Stimulated activated CD4-positive, alpha-beta T cell treated with anti-CD3 and anti-CD28 coated beads, TNF-alpha, amount 100 ng/mL, for 4 hours (primary cell): ENCODE measurements at places on chromosomes 13 and 19.

GRCh38 chr13:73767191-73767741 is 366.9 kb downstream of the KLF12 start:
- DNase-seq: no peak

DNA sequence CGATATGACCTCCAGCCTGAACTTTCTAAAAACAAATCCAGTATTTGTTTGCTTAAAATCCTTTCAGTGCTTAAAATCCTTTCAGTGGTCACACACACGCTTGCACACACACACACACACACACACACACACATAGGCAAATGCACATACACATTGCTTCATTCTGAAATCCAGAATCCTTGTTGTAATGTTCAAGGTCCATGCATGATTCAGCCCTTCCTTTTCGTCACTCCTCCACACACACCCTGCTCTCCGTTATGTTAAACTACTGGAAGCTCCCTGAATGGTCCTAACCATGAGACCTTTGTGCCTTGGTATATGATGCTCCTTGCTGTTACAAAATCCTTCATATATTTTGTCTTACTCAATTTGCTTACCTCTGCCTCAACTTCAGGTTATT is 44.9 kb downstream of the SERTM1 start:
- DNase-seq: no peak

- DNase-seq: no peak
These were observed 11.7 kb upstream of the TRIM13 start for GRCh38 chr13:49985129-49985528.

GRCh38 chr19:33905937-33906577 is 109.4 kb downstream of the KCTD15 start:
- DNase-seq: no peak

GRCh38 chr19:35736913-35737886 is 5.1 kb downstream of the IGFLR1 start:
- no peak for DNase-seq

GRCh38 chr13:98826146-98826545 is 73.7 kb upstream of the SLC15A1 start:
- DNase-seq: no peak

DNA sequence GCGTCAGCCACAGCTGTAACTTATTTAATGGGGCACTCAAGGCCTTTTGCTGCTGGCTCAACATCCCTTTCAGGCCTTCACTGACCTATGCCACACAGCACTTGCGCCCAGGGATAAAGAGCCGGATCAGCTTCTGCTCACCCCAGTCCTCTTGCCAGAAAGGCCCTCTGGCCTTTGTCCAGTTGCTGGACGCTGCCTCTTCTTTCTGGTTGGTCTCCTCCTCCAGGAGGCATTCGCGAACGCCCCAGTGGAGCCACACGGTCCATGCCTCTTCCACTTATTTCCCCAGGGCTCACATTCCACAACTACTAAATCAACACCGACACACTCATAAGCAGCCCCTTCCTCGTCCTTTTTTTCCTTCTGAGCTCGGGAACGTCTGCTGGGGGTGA is 3.7 kb upstream of the ZNF329 start:
- no peak for DNase-seq

GRCh38 chr19:7559102-7559501 is 23.6 kb downstream of the PNPLA6 start:
- no peak for DNase-seq

DNA sequence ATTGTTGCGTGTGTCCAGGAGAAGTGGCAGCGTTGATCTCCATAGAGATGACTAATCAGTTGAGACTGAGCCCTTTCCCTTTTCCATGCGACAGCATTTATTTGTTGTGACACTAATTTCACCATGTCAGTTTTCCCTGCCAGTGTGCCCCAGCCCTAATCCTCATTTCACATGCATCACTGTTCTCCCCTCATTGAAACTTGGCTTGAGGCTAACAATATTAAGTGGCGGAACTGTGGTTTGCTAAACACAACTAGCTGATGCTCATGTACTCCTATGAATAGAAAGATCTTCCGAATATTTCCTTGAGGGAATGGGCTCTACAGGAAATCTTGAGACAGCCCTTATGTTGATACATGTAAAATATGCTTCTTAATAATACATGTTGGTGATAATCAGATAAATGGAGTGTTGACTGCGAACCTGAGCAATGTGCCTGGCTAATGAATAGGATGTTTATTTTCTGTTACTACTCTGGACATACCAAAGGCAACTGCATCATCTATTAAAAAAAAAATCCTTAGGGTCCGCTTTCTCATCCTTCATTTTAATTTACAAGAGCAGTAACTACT is 258.6 kb downstream of the ATP8A2 start:
- no peak for DNase-seq

GRCh38 chr19:54319049-54319448 is 6.1 kb upstream of the LILRA5 start:
- no peak for DNase-seq

- no peak for DNase-seq
These were observed 37.5 kb downstream of the C13orf46 start for GRCh38 chr13:113936166-113936965.

GRCh38 chr13:25871389-25872125 is 180.3 kb downstream of the SHISA2 start:
- no peak for DNase-seq

- no peak for DNase-seq
These were observed 6.0 kb downstream of the AKT2 start for GRCh38 chr19:40279120-40279551.
